ENCODE measurements at places on chromosomes 4 and X.

DNA sequence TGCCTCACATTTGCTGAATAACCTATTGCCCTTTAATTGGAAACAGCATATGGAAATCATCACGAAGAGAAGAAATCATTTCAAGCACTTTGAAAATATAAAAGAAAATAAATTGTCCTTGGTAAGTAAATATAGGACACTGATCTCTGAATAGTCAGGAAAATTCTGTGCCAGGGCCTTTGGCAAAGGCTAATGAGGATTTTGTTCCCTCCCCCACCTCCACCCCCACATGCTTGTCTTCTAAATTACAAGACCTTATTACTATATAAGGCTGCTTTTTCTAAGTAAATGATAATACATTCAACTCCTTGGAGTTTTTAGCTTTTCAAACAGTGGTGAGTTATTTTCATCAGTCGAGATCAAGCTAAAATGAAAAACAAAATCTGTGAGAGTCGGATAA lies 15.8 kb downstream of the SYNPO2 start:
- no peak for DNase-seq

- DNase-seq: no peak
Measured at GRCh38 chr4:3660928-3661515, 105.2 kb upstream of the ADRA2C start.

- no peak for DNase-seq
Measured at GRCh38 chr4:149347139-149347538, 468.5 kb downstream of the IQCM start.

GRCh38 chr4:33914386-33914785 lies 2329.9 kb downstream of the ARAP2 start:
- DNase-seq: no peak

DNA sequence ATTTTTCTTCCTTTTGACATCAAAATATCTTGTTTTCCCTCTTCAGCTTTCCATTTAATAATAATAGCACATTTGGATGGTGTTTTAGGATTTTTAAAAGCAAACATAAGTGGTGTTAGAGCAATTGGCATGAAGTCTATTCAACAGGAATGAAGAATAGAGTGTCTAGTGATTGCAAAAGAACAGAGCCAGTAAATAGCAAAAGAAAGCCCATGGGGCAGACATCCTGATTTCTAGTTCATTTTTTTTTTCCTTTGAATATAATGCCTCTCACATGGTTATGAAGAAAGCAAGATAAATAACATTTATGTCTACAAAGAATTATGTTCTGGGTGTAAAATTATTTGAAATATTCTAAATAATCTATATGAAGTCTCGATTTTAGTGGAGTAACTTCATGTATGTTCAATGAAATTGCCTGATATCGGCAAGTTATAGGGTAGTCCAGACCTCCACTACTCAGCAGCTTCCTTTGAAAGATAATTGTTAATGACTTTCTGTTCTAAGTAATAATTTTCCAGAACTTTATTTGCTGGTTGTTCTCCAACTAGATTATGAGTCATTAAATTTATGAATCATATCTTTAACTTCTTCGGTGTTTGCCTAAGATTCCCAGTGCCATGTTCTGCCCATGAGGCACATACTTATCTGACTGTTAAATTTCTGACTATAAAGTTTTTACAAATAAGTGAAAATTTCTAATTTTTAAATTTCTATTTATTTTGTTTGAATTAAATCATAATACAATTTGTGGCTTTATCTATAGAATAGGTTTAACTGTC lies 587.9 kb downstream of the TLL1 start:
- no peak for DNase-seq

- no peak for DNase-seq
Measured at GRCh38 chrX:15960237-15960636, 105.6 kb upstream of the AP1S2 start.

DNA sequence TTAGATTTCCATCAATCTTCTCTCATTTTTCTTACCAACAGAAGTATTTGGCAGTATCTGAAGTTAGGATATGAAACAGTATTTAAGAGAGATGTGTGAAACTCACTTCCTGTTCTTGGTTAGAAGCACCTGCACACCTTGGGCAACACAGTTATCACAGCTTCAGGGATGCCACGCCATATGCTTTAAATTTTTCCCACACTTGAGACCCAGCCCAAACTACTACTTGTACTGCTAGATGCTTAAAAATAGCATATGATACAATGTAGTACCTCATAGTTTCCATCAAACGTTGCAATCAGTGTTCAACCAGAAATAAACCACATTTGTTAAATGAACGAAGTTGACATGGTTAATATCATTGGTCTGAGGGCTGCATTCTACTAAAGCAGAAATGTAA lies 725.1 kb upstream of the FRG1 start:
- DNase-seq: no peak

DNA sequence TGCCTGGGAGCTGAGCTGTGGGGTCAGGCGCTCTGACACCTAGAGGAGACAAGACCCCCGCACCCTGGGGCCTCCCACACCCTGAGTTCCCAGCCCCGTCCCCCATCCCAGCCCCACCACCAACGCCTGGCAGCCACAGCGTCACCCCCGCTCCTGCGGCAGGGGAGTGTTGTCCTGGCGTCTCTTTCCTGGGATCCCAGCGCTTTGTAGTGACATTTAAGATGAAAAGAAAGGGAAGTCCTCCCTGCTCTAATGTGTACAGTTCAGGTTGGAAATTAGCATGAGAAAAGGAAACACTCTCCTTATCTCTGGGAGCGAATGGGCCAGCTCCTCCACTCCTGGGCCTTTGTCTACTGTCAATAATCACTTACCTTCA lies 112.1 kb downstream of the FAM53A start:
- DNase-seq: no peak

DNA sequence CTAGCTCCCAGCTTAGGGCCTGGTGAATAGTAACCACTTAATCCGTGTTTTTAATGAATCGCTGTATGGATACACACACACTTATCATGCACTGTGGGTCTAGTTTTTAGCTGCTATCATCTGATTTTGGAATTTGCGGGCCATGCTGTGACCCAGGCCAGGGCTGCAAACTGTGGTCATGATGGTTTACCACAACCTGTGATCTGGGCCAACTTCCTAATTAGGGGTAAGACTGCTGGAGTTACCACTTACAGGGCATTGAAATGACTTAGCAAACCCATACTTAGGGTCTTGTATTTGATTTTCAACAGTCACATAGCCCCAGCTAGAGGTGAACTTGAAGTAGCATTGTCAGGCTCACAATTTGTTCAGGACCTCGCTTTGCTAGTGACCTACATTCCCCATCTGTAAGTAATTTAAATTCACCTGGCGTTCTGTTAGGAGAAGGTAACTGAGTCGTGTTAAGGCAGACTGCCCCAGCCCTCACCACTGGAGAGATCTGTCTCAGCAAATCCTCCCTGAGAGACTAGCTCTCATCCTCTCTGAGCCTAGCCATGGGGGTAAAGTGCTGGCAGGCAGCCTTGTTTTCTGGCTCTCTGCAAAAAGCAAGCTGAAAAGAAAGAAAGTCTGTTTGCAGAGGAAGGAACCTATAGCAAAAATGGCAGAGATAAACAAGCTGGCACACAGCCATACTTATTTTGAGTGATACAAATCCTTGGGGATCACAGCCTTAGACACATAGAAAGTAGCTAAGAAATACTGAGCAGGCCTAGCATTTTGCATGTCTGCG lies 33.8 kb upstream of the EGFL6 start:
- no peak for DNase-seq

Data from T-helper 17 cell (primary cell).